ENCODE measurements at places on chromosomes 11 and 22. TPM values are rescaled to one million over a fixed set of nuclear protein-coding genes. Genes with fewer than 3 reads are reported as not detected.

DNA sequence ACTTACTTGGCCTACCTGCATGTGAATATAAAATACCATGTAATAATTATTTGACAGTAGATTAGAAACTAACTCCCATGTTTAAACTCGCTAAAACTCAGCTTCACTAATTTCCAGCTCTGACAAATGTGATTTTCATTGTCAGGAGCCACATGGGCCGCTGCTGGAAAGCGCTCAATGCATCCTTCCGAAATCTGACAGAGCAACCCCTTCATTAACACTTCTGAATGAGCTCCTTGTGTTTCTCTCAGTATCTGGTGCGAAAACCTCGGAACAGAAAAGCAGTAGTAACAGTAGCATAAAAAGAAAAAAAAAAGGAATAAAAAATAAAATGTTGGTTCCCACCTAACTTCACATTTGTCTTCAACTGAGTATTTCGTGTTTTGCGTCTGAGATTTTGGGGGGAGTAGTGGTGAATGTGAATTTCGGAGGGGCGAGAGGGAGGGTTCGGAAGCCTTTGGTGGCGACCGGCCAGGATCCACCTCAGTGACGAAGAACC, 710 bp downstream of the MTCH2 start:
- DNase-seq = no peak

GRCh38 chr11:69684651-69685050, 9.5 kb upstream of the LTO1 start:
- no peak for DNase-seq

GRCh38 chr22:30868663-30869385, 99.8 kb downstream of the MORC2 start:
- DNase-seq = no peak

DNA sequence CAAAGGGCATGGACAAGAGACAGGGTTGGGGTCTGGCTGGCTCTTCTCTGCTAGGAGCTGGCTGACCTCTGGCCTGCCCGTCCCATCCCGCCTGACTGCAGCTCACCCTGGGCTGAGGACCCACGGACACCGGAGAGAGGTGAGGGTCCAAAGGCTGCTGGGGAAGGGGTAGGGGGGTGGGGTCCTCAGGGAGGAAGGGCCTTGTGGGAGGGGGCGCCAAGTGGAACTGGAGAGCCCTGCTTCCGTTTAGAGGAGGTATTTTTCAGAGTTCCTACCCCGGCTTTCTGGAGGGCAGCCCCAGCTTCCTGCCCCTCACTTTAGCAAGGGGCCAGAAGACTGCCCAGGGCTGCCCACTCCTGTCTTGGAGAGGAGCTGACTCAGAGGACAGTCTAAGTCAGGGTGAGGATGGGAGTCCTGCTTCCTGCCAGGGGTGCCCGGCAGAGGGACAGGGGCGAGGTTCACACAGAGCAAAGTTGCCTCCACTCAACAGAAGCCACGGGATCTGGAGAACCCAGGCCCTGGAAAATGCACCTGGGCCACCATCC, 7.1 kb downstream of the LARGE2 start:
- no peak for DNase-seq

GRCh38 chr22:40463017-40463631, 92.7 kb downstream of the SGSM3 start:
- DNase-seq = no peak

DNA sequence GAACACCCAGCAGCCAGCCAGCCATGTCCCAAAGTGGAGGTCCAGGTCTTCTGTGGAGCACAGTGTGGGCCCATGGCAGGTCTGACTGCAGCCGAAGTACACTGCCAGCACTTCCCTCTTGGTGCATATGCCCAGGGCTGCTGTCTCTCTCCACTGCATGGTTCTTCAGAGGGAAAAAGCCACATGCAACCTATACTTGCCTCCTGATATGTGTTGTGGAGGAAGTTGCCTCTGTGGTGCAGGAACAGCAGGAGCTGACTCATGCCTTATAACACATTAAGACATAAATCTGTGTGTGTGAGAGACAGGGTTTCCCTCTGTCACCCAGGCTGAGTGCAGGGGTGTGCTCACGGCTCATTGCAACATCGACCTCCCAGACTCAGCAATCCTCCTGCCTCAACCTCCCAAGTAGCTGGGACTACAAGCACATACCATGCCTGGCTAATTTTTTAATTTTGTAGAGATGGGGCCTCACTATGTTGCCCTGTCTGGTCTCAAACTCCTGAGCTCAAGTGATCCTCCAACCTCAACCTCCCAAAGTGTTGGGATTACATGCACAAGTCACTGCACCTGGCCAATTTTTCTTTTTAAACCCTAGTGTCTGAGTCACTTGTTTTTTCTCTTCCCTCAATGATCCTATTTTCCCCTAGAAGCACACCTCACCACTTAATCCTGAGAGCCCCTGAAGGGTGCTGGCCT, 98.8 kb downstream of the MPPED2 start:
- DNase-seq = no peak

GRCh38 chr11:90355200-90355599, 132.4 kb upstream of the CHORDC1 start:
- no peak for DNase-seq

DNA sequence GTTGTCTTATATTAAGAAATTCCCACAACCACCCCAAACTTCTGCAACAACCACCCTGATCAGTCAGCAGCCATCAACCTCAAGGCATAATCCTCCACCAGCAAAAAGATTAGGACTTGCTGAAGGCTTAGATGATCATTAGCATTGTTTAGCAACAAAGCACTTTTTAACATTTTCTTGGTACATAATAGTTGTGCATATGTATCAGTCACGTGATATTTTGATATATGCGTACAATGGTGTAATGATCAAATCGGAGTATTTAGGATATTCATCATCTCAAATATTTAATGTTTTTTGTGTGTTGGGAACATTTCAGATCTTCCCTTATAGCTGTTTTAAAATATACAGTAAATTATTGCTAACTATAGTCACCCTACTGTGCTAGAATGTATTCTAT, 73.5 kb upstream of the API5 start:
- no peak for DNase-seq

DNA sequence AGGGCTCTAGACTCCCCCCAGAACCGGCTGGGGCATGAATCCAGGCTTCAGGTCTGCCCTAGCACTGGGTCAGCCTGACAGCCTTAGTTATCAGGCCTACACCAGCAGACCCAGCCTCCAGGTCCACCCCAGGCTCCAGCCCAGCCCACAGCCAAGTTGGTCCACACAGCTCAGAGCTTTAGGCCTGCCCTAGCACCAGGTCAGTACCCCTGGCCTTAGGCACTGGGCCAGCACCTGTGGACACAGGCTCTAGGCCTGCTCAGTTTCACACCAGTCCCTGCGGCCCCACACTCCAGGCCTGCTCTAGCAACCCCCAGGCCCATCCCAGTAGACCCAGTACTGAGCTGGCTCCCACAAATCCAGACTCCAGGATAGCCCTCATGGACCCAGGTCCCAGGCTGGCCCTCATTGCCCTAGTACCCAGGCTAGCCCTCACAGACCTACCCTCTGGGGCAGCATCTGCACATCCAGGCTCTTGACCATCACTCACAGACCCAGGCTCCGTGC, 52.7 kb downstream of the CLPB start:
- DNase-seq = no peak

- DNase-seq = no peak
Measured at GRCh38 chr11:45051621-45052020, 94.8 kb upstream of the PRDM11 start.

- DNase-seq = no peak
Measured at GRCh38 chr11:73530109-73530508, 67.8 kb downstream of the FAM168A start.

- DNase-seq = no peak
Measured at GRCh38 chr11:15059132-15059915, 14.1 kb upstream of the CALCB start.

DNA sequence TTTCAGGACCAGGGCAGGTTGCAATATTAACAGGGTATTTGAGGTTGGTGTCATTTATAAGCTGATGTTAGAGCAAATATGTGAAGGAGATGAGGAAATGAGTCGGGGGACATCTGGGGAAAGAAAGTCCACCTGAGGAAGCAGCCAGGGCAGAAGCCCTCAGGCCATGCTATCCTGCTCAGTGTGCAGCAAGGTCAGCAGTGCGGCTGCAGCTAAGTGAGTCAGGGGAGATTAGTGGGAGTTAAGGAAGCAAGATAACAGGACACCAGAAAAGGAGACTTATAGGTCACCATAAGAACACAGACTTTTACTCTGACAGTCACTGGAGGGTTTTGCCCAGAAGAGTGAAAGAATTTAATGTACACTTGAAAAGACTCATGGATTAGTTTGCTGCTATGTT, 468.9 kb downstream of the NTM start:
- no peak for DNase-seq

Gene PNPLA3
- total RNA-seq = 0.37 TPM

Gene TEAD1
- total RNA-seq = 136 TPM

DNA sequence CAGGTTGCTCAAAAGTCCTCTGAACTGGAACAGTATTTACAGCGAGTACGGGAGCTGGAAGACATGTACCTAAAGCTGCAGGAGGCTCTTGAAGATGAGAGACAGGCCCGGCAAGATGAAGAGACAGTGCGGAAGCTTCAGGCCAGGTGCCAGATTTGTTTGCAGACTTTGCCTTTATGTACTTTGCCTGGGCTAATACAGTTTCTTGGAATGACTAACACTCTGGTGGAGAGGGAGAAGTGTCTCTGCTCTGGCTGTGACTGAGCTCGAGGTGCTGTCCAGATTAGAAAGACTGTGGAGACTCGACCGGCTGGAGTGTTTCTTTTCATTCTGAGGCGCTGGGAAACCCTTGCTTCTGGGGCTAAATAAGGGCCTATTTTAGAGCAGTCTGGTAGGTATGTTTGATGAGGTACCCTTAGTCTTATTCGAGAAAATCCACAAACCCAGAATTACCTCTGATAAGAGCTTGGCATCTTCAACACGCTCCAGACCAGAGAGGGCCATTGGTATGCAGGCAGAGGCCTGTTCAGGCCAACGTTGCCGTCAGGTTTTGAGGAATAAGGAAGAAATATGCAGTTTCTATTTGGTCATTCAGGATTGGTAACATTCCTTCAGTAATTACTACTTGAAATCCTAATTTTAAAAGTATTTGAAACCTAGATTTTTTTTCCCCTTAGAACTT, 76.5 kb downstream of the SWAP70 start:
- DNase-seq = no peak

DNA sequence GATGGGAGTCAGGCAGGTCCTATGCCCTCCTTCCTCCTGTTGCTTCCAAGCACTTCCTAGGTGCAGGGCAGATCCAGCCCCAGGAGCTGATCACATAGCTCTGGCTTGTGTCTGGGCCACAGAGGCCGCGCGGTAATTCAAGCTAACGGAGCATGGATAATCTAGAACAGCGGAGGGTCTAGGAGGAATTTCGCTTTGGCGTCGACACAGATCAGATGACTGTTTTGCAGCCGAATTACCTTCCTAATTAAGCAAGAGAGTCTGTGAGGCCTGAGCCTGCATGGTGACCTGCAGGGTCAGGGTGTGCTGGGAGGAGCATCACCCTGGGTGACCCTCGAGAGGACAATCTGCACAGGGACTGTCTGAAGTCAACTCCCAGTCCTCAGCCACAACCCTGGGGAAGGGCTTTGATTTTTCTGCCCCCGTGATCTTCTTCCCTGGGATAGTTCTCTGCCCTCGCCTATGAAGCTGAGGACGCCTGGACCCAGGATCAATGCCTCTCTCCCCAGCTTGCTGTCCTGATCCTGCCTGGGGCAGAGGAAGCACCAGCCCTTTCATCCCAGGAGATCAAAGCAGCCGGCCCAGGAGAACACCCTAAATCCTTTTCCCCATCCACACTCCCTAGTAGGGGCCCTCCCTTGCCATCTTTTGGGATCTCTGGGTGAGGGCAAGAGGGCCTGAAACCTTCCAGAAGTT, 11.0 kb downstream of the NECTIN1 start:
- no peak for DNase-seq

DNA sequence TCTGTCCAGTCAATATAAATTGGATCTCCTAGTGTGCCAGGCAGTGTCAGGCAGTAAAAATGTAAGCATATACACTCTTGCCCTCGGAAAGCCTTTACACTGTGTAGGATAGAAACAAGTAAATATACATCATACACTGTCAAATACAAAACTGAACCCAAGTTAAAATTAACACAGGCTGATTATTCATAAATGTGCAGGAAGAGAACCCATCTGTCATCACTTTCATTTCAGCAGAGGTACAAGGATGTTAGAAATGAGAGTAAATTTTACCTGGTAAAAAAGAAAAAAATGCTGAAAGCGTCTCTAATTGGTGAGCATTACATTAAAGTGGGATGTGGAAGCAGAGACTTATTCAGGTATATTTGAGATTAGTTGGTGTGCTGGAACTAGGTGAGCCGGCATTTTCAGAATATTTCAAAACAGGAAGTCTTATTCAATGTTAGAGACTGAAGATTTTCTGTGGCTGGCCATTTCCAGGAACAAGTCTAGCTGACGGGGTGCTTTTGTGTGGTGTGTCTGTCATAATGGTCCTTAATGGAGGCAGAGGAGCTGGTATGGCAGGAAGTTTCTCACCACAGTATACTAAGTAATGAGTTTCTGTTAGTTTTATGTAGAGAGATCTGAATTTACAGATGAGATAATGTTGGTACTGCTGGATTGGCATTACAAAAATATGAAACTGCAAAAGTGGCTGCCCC, 192.6 kb downstream of the CASP12 start:
- no peak for DNase-seq

Gene CDC42BPG
- 4.3 TPM for total RNA-seq

GRCh38 chr11:74717221-74717969, 13.8 kb downstream of the CHRDL2 start:
- no peak for DNase-seq

Gene INPPL1
- 40.2 TPM for total RNA-seq

DNA sequence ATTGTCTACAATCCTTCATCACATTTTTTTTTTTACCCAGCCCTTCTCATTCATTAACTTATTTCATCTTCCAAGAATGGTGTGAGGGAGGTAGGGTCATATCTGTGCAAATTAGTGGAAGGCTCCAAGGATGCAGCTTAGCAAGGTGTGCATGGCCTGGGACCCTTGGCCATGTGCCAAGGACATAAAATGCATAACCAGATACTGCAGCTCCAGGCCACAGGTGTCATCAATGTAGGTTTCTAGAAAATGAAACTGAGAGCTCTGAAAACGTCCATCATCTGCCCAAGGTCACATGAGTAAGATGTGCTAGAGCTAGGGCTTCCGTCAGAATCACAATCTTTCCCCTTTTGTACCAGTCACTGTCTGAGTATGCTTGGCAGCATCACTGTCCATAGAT, 29.8 kb downstream of the ANKK1 start:
- DNase-seq = no peak

DNA sequence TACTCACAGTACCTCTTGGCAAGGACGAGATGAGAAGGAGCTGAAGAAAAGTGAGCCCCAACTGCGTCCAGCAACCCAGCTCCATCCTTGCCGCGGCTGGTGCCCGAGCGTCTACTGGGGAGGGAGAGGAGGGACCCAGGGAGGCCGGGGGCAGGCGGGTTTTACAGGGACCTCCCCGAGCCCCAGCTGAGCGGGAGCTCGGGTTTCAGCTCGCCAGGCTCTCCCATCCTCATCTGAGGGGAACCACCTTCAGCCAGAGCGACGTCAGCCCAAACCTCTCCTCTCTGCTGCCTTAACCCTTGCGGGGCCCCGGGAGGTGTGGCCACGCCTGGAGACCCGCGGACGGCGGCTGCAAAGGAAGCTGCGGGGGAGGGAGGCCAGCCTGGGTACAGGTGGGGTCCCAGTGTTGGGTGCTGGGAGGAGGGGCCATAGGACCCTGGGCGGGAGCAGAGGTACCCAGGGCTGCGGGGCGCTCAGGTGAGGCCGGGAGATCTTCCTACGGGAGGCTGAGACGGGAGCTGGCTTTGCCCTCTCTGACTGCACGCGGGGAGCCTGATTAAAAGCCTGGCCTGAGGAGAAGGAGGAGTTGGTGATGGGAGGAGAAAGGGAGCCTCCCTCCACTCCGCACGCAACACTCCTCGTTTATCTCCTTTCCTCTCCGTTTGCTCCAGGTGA, at the start of gene PAMR1:
Gene PAMR1, minus strand, starts transcription at position 116 of the 675 bp plus-strand sequence. Its CDS starts 31 bp downstream, at position 85.
- DNase-seq = peak; percentile 61

GRCh38 chr11:113247966-113248365, 66.4 kb upstream of the TTC12 start:
- DNase-seq = no peak

Gene TRIM49
- not detected for total RNA-seq
